ENCODE measurements at places on chromosomes 1 and 21. TPM values are rescaled to one million over a fixed set of nuclear protein-coding genes. Genes with fewer than 3 reads are reported as not detected.

Gene OSCP1
- 3.7 TPM for total RNA-seq

Gene EEIG2
- 21.4 TPM for total RNA-seq

Gene DDR2
- 203 TPM for total RNA-seq

Gene ATAD3C
- 1.4 TPM for total RNA-seq

- DNase-seq, result no peak
Measured at GRCh38 chr21:45580181-45580575, 37.9 kb upstream of the SLC19A1 start.

DNA sequence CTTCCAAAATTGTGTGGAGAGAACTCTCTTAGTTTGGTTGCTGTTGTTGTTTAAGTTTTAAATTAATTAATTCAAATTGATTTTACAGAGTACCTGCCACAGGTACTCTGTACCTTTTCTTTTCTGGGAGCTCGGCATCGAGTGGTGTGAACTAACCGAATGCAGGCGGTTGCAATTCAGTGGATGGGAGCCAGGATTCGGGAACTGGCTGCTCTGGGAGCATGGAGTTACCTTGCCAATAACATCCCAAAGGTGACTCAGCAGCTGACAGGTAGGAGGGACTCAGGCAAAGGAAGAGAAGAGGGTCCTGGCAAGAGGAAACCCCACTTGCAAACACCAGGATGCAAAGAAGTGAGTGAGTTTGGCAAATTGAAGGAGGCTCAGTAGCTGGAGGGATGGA is 24.7 kb upstream of the KANK4 start:
- DNase-seq, result no peak

Data from mucosa of descending colon (tissue), 3 donors.